ENCODE measurements at places on chromosomes 1 and 21. TPM values are rescaled to one million over a fixed set of nuclear protein-coding genes. Genes with fewer than 3 reads are reported as not detected.

Gene MRAP
- not detected for polyA plus RNA-seq

GRCh38 chr1:48560116-48560515, 88.1 kb upstream of the SPATA6 start:
- no peak for DNase-seq

DNA sequence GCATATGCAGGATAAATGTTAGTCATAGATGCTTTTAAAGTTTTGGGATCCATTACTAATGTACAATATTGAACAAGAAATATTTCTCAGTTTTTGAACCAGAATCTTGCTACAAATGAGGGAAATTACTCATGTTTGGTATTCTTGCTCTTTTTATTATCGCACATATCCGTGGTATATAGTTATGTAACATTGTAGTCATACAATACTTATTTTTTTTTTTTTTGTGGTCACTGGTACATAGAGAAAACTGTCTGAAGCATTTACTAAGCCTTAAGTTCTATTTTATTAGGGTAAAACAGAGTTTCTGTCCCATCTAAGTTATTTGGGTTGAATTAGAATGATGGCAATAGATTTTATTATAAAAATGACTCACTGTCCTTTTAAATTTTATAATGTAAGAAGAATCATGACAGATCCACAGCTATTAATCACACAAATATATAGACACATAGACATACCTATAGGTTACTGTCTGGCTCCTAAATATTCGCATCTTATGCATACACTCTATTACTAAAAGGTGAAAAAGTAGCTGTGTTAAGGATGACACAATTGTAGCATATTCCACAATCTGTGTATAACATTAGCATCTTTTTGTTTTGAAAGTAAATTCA, 18.0 kb upstream of the PRKAA2 start:
- DNase-seq: no peak

- no peak for DNase-seq
These were observed 105.6 kb downstream of the LRRC7 start for GRCh38 chr1:69673321-69673720.

DNA sequence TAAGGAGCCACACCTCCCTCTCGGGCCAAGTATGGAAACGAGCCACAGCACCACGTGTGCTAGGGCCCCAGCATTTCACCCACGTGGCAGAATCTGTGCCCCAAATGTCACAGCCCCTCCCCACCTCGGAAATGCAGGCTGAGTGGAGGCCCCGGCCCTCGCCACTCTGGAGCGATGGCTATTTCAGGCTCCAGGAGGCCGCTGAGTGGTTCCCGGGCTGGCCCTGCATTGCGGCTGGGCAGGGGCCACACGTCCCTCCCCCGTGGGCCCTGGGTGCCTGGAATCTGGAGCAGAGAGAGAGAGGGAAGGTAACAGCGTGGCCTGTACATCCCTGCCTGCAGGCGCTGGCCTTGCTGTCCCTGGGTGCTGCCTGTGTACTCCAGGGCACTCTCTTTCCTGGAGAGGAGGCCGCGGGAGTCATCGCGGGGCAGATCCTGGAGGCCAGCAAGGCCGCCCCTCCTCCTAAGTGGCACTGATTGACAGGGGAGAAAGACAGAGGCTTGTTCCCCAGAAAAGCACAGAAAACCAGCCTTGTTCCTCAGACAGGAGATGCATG, 68.0 kb upstream of the TRAPPC10 start:
- DNase-seq: peak; percentile 14

GRCh38 chr1:162370721-162371120, 5.9 kb downstream of the SPATA46 start:
- no peak for DNase-seq

GRCh38 chr21:35375115-35375514, 326.0 kb upstream of the RUNX1 start:
- DNase-seq: peak; percentile 69

Gene UBL4B
- polyA plus RNA-seq: not detected

- DNase-seq: no peak
These were observed 94.1 kb downstream of the ADGRL2 start for GRCh38 chr1:81894867-81895266.

- peak; percentile 64 for DNase-seq
These were observed 14.7 kb downstream of the PDXK start for GRCh38 chr21:43733529-43734071.

- peak; percentile 69 for DNase-seq
These were observed 919 bp downstream of the MCL1 start for GRCh38 chr1:150578272-150579109.

Gene LRRN2
- polyA plus RNA-seq: 5.2 TPM
